Upper lobe of left lung (tissue), 6 donors: ENCODE measurements at places on chromosomes 1 and 21. TPM values are rescaled to one million over a fixed set of nuclear protein-coding genes. Genes with fewer than 3 reads are reported as not detected.
A peak's percentile ranks its signal among the peaks of the same experiment; 100 is the strongest.

Gene SEMA4A
- 28.9 TPM for total RNA-seq

DNA sequence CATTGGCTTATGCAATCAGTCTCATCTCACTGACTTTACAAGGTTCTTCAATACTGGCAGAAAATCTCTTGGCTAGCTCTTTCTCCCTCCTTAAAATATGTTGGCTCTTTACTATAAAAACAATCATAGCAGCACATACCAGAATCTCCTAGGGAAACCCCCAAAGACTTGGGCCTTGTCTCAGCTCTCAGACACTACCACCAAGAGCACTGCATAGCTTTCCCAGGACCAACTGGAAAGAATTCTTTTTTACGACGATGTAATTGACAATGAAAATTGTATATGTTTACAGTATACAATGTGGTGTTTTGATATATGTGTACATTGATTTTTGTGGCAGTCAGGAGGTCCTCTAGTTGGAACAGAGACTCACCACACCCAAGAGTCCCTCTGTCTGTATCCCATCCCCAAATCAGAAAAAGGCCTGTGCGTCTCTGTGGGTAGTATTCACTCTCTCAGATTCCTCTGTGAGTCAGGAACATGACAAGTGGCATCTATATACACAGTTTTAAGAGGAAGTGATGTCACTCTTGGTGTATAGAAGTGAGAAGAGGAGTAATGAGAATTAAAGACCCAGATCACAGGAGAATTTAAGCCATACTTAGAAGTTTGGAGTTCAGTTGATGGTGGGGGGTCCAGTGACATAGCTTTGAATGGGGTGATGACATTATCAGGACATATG is 21.1 kb downstream of the SMAP2 start:
- H3K4me1 ChIP-seq = peaks cover 31% of the 10 kb centered on the region
- H3K4me3 ChIP-seq = no peak overlapping the region
- DNase-seq = no peak
- H3K36me3 ChIP-seq = no peaks in the 10 kb centered on the region

GRCh38 chr1:13807209-13807608 is 107.2 kb downstream of the PRDM2 start:
- no peak overlapping the region for H3K4me3 ChIP-seq
- DNase-seq = no peak
- H3K27me3 ChIP-seq = no peaks in the 10 kb centered on the region

Gene KANK4
- total RNA-seq = 0.63 TPM

DNA sequence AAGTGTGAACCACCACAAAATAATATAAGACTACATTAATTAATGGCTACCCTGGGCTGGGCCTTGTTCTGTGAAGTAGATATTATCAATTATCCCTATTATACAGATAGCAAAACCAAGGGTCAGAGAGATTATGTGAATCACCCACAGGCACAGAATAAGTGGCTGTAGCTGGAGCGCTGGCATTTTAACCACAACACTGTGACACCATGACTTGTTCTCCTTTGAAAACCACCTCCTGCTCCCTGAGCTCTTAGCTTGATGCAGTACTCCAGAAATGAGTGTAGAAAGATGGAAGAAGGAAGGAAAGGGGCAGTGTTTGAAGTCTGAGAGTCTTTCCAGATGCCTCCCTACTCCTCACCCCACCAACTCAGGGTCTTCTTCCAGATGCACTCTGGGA is 29.5 kb upstream of the JUN start:
- H3K36me3 ChIP-seq = no peaks in the 10 kb centered on the region
- H3K4me1 ChIP-seq = peaks cover 49% of the 10 kb centered on the region
- no peak for DNase-seq
- peak overlapping the region; percentile 95 for H3K27ac ChIP-seq

Gene GPR3
- 0.76 TPM for total RNA-seq

Gene PLA2G2D
- not detected for total RNA-seq

Gene TPR
- 81.9 TPM for total RNA-seq

Gene SLC22A15
- 17.2 TPM for total RNA-seq

Gene CLDN8
- total RNA-seq = not detected

Gene EXTL1
- not detected for total RNA-seq

GRCh38 chr21:34595457-34595856 is 19.5 kb downstream of the RCAN1 start:
- no peaks in the 10 kb centered on the region for H3K27me3 ChIP-seq
- no peak for DNase-seq
- no peaks in the 10 kb centered on the region for H3K36me3 ChIP-seq
- no peak overlapping the region for H3K4me3 ChIP-seq
- peaks cover 53% of the 10 kb centered on the region for H3K4me1 ChIP-seq

- H3K27ac ChIP-seq = no peak overlapping the region
- no peaks in the 10 kb centered on the region for H3K36me3 ChIP-seq
- no peaks in the 10 kb centered on the region for H3K4me1 ChIP-seq
- H3K4me3 ChIP-seq = no peak overlapping the region
These were observed 182.3 kb upstream of the GALNT2 start for GRCh38 chr1:229884765-229885164.

GRCh38 chr1:213987422-213987926 is 299 bp upstream of the PROX1 start:
- H3K27ac ChIP-seq = peak overlapping the region; percentile 42
- no peak overlapping the region for H3K4me3 ChIP-seq
- peaks cover 39% of the 10 kb centered on the region for H3K4me1 ChIP-seq

Gene F3
- 90.9 TPM for total RNA-seq

GRCh38 chr1:38009088-38009840 is 3.3 kb upstream of the UTP11 start:
- no peak overlapping the region for H3K4me3 ChIP-seq
- no peaks in the 10 kb centered on the region for H3K27me3 ChIP-seq
- H3K27ac ChIP-seq = peak overlapping the region; percentile 30
- no peaks in the 10 kb centered on the region for H3K36me3 ChIP-seq
- peaks cover 30% of the 10 kb centered on the region for H3K4me1 ChIP-seq

GRCh38 chr1:104884939-104885338 is 1135.2 kb downstream of the AMY1C start:
- no peak for DNase-seq
- H3K4me3 ChIP-seq = no peak overlapping the region
- H3K27me3 ChIP-seq = no peaks in the 10 kb centered on the region
- H3K4me1 ChIP-seq = no peaks in the 10 kb centered on the region

GRCh38 chr1:25879675-25880074 is 4.2 kb upstream of the PAQR7 start:
- no peaks in the 10 kb centered on the region for H3K36me3 ChIP-seq
- H3K27me3 ChIP-seq = no peaks in the 10 kb centered on the region
- H3K4me1 ChIP-seq = peaks cover 3% of the 10 kb centered on the region
- H3K27ac ChIP-seq = no peak overlapping the region

GRCh38 chr1:187051618-187052232 is 223.0 kb downstream of the PLA2G4A start:
- H3K27ac ChIP-seq = no peak overlapping the region
- DNase-seq = no peak
- H3K27me3 ChIP-seq = no peaks in the 10 kb centered on the region
- H3K4me3 ChIP-seq = no peak overlapping the region

DNA sequence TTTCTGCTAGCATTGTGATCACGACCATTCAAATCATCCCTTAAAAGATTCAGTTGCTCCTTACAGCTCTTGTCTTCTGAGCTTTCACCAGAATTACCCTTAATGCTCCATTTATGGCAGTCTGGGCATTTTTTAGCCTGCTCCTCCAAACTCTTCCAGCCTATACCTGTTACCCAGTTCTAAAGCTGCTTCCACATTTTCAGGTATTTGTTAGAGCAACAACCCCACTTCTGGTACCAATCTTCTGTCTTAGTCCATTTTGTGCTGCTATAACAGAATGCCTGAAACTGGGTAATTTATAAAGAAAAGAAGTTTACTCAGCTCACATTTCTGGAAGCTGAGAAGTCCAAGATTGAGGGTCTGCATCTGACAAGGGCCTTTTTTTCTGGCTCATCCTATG is 17.2 kb downstream of the MYBPH start:
- H3K27ac ChIP-seq = no peak overlapping the region
- H3K27me3 ChIP-seq = no peaks in the 10 kb centered on the region
- no peaks in the 10 kb centered on the region for H3K36me3 ChIP-seq
- DNase-seq = no peak

DNA sequence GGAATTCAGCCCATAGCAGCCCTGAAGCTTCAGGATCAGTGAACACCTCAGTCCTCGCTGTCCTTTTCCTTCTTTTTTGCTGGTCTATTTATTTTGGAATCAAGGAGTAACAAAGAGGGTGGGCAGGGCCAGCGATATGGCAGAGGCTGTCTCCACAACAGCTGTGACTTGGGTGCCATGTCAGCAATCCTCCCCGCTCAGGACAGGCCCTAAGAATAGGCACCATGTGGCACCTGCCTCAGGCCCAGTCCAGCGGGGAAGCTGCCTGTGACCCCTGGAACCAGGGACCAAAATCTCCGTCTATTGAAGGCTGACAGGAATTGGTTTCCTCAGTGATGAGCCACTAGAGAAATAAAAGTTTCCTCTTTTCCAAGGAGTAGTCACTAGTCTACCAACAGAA is 58.6 kb upstream of the TNR start:
- no peaks in the 10 kb centered on the region for H3K36me3 ChIP-seq
- H3K4me3 ChIP-seq = no peak overlapping the region
- H3K27me3 ChIP-seq = no peaks in the 10 kb centered on the region
- no peaks in the 10 kb centered on the region for H3K4me1 ChIP-seq
- DNase-seq = no peak

- H3K4me1 ChIP-seq = no peaks in the 10 kb centered on the region
- no peak overlapping the region for H3K27ac ChIP-seq
- no peaks in the 10 kb centered on the region for H3K27me3 ChIP-seq
These were observed 186.0 kb downstream of the DUSP10 start for GRCh38 chr1:221555689-221556433.

Gene TNFRSF25
- 21.8 TPM for total RNA-seq

GRCh38 chr1:214029796-214030195 is 42.0 kb downstream of the PROX1 start:
- no peak for DNase-seq
- H3K4me1 ChIP-seq = no peaks in the 10 kb centered on the region
- no peak overlapping the region for H3K27ac ChIP-seq
- H3K4me3 ChIP-seq = no peak overlapping the region

GRCh38 chr21:22115746-22116145 is 1117.5 kb downstream of the NCAM2 start:
- no peaks in the 10 kb centered on the region for H3K36me3 ChIP-seq
- DNase-seq = no peak
- H3K4me1 ChIP-seq = no peaks in the 10 kb centered on the region
- no peaks in the 10 kb centered on the region for H3K27me3 ChIP-seq

DNA sequence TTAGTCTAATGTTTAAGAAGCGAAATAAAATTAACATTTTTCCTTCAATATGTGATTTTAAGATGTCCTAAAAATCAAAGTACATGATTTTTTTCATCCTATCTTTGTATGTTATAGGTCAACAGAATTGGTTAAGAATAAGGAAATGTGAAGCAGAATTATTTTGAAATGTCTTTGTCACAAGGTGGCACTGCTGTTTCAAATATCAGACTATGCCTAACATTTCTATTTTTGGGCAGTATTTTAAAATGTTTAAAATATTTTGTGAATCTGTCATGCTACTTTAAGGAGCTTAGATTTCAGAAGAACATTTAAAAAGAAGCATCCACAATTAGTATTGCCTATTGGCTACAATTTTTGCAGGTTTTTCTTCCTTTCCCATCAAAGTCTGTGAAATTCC is 38.7 kb downstream of the AMY1C start:
- H3K36me3 ChIP-seq = no peaks in the 10 kb centered on the region
- no peaks in the 10 kb centered on the region for H3K4me1 ChIP-seq
- DNase-seq = no peak
- no peaks in the 10 kb centered on the region for H3K27me3 ChIP-seq
